ENCODE measurements at places on chromosomes 4 and X.

GRCh38 chr4:1192493-1193205 is 20.3 kb upstream of the SPON2 start:
- DNase-seq: no peak

DNA sequence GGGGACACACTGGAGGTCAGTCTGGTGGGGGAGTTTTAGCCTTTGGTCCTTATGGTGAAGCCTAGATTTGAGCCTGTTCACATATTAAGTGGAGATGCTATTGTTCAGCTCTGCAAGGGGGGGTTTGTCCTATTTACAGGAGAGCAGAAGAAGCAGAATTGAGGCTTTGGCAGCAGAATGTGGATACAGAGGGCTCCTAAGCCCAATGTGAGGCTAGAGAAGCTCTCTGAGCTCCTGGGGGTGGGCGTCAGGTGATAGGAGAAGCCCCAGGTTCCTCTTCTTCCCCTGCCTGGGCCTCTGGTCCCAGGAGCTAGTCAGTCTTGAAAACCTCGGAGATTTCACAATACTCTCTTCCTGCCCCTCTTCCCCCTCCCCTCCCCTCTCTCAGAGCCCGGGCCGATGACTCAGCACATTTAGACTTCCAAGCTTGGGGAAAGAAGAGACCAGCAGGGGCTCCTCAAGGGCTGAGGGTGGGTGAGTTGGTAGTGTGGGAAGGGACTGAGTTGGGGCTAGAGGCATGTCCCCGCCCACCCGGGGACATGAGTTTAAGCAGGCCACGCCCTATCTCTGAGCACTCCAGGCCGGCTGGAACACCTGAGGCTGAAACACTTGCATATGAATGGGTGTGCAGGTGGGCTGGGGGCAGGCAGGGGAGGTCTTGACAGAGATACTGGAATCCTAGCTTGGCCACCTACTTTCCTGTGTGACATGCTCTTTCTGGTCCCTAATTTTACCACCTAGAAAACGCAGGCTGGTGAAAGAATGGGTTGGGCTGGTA is 3.4 kb downstream of the TFE3 start:
- DNase-seq: peak; percentile 79

DNA sequence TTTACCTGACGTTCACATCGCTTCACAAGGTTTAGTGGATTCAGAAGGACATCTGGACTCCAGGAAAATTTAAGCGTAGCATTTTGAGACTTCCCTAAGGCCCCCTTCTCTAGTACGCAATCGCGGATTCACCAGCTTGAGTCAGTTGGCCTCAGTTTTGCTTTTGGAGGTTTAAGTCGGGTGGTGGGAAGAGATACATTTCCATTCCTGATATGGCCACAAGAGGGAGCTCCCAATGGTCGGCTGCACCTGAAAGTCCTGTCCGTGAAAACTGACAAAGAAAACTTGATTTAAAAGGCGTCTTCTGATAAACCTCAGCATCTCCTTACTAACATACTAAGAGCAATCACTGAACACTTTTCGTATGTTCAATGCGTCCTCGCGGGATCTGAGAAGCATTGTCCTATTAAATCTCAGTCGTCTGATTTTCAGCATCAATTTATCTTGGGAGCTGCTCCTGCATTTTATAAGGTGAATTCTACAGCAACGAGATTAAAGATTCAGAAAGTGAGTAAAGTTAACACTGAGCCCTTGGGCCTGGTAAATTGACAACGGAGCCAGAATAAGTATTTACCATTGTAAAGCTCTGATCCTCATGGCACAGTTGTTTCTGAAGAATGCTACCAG is 50.6 kb downstream of the LGI2 start:
- DNase-seq: peak; percentile 96

- no peak for DNase-seq
Measured at GRCh38 chr4:147830987-147831386, 99.1 kb downstream of the ARHGAP10 start.

- DNase-seq: peak; percentile 16
Measured at GRCh38 chr4:7857238-7857701, 82.4 kb downstream of the AFAP1 start.

GRCh38 chr4:74632634-74633033 is 161.7 kb downstream of the BTC start:
- peak; percentile 57 for DNase-seq

- DNase-seq: no peak
Measured at GRCh38 chr4:105147016-105147552, 408 bp downstream of the TET2 start.

- DNase-seq: peak; percentile 72
Measured at GRCh38 chr4:15438939-15439524, 11.2 kb downstream of the C1QTNF7 start.

DNA sequence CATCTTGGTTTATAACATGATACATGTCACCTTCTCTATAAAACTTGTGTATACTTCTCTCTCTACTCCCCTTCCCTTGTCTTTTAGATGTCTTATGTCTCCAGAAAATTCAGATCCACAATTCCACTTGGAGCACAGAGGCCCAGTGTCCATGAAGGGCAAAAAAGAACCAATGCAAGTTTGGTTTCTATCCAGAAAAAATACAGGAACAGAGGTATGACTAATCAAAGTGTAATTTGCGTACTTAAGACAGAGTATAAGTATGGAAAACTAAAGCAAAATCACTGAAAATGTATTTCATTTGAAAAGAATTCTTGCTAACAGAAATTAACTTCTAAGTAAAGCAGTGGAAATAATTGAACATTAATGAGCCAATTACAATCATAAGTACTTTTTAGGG is 46.2 kb downstream of the GUCY1B1 start:
- no peak for DNase-seq

- DNase-seq: no peak
Measured at GRCh38 chrX:136183917-136184316, 36.6 kb downstream of the FHL1 start.

- no peak for DNase-seq
Measured at GRCh38 chr4:108053251-108053711, 63.6 kb downstream of the HADH start.

- DNase-seq: no peak
Measured at GRCh38 chr4:133668061-133668851, 519.2 kb downstream of the PCDH10 start.

All from suppressor macrophage treated with lipopolysaccharide for 1 hour (primary cell).